Esophagus squamous epithelium (tissue), 5 donors: ENCODE measurements at places on chromosomes 7 and 10.

DNA sequence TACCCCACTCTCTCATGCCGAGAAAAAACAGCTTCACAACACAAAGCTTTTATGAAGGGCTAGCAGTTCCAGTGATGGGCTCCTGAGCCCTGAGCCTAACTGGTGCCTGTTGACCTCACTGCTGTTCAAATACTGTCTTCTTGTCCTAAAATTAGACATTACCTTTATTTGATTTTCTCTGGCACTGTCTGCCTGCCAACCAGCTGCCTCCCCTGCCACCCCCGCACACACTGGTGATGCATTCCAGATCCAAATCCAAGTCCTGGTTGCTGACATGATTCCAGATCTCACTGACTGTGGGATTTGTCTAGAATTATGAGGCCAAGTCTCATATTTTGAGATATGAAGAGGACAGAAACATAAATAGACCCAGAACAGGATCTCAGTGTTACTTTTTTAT lies 816.2 kb downstream of the NRG3 start:
- no peak for DNase-seq

DNA sequence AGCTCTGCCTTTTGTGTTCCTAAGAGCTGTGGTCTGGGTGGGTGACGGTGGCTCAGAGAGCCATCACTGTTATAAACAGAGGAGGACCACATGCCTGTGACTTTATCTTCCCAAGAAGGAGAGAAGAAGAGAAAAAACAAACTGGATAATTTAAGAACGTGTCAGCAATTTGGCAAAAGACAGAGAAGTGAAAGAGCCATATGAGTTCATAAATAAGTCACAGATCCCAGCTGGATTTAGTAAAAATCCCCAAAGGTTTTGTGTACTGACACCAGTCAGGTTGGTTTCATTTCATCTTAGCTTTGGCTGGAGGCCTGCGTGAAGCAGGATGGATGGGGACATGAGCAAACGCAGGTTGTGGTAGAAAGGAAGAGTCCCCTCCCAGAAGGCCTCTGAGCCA lies 120.7 kb downstream of the CXCL12 start:
- DNase-seq: no peak

- no peak for DNase-seq
Measured at GRCh38 chr7:25643286-25643685, 415.0 kb upstream of the NPVF start.

DNA sequence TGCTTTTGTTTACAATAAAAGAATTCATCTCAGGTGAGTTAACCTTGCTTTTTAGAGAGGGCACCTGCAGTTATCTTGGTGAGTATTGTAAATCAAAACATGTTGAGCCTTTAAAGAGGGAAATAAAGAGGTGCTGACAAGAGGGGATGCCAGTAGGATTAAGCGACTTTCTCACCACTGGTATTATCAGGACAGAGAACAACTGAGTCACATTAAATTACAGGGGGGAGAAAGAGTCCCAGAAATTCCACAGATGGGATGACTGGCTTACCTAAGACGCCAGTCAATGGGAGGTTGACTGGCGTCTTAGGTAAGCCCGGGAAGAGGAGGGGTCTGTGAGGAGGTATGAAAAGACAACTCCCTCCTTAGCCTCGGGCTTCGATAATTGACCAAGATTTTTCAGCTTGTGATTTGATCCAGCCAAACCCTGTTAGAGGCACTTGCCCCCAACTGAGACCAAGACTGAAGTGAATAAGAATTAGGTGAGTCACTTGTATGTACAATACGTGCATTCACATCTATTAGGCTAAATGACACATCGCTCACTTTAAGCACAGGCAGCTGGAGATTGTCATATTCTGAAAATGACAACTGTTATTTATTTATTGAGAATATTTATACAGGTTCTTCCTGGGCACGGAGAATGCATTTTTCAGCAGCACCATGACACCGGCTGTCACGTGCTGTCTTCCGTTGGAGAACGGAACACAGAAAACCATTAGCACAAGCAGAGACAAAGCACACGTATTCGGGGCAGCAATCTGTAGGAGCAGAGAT lies 117.6 kb downstream of the SEM1 start:
- no peak for DNase-seq
